ENCODE measurements at places on chromosomes 12 and 14. TPM values are rescaled to one million over a fixed set of nuclear protein-coding genes. Genes with fewer than 3 reads are reported as not detected.

DNA sequence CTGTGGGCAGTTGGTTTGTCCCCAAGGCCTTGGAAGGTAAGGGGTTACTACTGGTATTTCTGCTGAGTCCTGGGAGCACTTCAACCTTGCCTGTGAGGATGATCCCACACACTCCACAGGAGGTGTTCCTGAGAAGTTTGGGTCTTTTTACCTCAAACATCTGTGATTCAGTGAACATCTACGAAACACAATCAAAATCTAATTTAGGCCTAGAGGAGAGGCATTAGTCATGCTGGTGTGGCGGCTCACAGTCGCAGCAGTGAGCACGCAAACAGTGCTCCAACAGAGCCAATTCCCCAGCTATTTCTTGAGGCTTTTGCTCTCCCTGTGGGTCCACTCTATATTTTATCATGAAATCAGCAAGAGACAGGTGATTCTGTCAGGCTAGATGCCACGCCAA, 107.6 kb downstream of the APAF1 start:
- no peak for DNase-seq

- no peak for DNase-seq
These were observed 53.4 kb downstream of the METTL25 start for GRCh38 chr12:82411546-82412230.

GRCh38 chr12:39588348-39588747, 31.3 kb downstream of the ABCD2 start:
- no peak for DNase-seq

GRCh38 chr14:101227611-101228594, 324.4 kb upstream of the RTL1 start:
- no peak for DNase-seq

- no peak for DNase-seq
These were observed 268.1 kb downstream of the CACNA1C start for GRCh38 chr12:2320841-2321240.

DNA sequence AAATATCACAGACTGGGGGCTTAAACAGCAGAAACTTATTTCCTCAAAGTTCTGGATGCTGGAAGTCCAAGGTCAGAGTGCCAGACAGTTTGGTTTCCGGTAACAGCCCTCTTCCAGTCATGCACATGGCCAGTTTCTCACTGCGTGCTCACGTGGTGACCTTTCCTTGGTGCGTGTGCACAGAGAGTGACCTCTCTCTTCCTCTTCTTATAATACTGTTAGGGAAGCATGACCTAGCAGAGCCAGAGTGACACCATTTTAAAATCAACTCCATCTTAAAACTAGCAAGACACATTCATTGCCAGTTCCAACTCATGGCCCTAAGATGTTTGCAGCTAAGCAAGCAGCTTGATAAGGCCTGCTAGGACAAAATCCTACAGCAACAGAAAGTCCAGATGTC, 221.5 kb upstream of the DAAM1 start:
- no peak for DNase-seq

DNA sequence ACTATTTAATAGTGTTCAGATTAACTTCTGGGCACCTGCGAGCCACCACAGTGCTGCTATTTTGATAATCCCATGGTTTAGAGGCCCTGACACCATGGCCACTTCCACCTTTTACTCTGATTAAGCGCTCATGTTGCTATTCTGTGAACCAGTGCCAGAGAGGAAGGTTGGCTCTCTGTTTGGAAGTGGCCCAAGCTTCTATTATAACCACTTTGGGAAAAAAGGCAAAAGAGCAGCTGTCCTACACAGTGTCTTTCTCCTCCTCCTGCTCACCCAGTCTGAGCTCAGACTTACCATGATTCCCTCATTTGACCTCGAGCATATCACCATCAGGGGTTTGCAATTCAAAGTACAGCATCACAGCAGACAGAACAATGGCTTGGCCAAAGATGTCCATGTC, 23.3 kb downstream of the DYRK2 start:
- DNase-seq, result no peak

DNA sequence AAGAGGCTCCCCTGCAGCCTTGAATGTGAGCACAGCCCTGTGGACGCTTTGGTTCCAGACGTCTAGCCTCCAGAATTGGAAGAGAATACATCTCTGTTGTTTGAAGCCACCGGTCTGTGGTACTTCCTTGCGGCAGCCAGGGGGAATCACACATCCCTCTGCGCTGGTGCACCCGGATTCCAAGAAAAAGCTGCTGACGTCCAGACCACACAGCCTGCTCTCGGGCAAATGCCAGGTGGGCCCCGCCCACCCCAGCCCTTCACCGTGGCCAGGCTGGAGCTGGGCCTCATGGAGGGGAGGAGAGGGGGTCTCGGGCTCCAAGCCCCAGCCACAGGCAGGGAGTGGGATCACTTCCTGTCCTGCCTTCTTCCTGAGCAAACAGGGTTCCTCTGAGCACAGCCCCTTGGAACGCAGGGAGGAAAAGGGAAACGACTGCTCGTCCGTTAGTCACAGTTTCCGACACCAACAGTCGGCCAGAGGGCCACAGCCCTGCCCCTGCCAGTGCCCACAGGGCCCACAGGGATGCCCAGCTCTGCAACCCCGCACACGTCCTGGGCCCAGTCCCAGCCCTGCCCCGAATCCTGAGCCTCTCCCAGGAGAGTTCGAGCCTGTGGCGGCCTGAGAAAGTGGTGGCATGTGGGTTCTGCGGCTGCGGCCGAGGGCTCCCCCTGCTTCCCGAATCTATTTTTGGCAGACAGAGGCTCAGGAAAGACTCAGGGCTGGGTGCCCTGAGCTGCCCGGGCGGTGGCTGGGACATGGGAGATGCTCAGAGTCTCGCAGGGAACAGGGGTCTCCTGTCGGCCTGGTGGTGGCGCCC, 85.3 kb downstream of the RFLNA start:
- no peak for DNase-seq

DNA sequence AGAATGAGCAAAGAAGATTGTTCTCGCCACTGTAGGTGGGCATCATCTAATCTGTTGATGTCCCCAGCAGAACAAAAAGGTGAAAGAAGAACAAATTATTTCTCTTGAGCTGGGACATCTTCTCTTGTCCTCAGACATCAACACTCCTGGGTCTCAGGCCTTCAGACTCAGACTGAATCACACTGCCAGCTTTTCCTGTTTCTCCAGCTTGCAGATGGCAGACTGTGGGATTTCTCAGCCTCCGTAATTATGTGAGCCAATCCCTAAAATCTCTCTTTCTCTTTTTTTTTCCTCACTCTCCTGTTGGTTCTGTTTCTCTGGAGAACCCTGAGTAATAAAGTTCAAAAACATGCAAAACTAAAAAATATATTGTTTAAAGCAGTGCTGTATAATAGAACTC, 3.7 kb upstream of the TMPRSS12 start:
- DNase-seq, result no peak

GRCh38 chr14:22884738-22885523, 1.9 kb downstream of the REM2 start:
- no peak for DNase-seq

- no peak for DNase-seq
These were observed 9.7 kb upstream of the POP5 start for GRCh38 chr12:120590741-120591407.

- DNase-seq, result no peak
These were observed 13.4 kb upstream of the CDKL1 start for GRCh38 chr14:50410071-50410470.

DNA sequence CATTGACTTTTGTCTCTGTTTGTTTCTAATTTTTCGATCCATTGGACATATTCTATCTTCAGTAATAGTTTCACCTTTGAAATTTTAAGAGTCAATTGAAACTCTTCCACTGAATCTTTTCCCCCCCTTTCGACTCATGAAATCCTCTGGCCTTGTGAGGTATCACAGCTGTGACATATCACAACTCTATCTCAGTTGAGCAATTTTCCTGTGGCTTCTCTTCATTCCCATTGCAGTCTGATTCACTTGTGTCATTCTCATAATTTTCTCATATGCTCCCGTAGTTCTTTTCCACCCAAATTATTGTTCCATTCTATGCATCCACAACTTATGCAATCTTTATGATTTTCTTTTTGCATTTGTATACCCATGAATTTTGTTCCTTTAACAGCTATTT, 261.6 kb downstream of the DACT1 start:
- DNase-seq, result no peak

DNA sequence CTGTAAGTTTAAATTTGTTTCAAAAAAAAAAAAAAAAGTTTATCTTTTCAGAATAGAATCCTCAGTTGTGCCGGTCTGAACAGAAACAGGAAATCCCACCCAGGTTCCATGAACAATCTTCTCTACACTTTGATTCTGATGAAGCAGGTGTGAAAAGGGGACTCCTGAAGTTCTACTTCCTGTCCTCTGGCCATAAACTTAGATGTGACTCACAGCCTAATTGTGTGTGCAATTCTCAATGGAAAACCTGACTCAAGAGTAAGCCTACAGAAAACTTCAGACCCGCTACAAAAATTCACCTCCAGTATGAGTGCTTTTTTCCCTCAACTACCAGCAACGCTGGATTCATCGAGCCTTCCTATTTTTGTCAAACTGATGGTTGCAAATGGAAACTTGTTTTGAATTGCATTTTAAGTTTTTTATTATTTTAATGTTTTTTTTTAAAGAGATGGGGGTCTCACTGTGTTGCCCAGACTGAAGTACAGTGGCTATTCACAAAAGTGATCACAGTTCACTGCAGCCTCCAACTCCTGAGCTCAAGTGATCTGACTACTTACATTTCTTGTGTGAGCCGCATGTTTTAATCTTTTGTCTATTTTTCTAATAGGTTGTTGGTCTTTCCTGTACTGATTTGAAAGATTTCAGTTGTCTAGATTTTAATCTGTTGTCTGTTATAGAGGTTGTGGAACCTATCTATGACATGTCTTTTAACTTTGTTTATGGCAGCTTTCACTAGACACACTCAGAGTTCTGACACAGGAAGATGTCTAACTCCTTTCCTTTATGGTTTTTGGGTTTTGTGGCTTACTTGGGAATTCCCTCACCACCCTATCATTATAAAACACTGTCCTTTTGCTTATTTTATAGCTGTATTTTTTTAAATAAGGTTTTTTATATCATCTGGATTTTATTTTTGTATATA, 37.6 kb downstream of the ATG14 start:
- DNase-seq, result peak; percentile 38

CD163 gene
- not detected for total RNA-seq

FAM90A1 gene
- total RNA-seq, result 0.41 TPM

UNC79 gene
- total RNA-seq, result 0.04 TPM

Measured in activated naive CD8-positive, alpha-beta T cell treated with anti-CD3 and anti-CD28 coated beads for 36 hours (primary cell).